ENCODE measurements at places on chromosomes 16 and 17.

GRCh38 chr17:11928436-11928835 lies 68.8 kb downstream of the ZNF18 start:
- DNase-seq = no peak

GRCh38 chr17:32894245-32894644 lies 17.3 kb upstream of the MYO1D start:
- DNase-seq = no peak

- no peak for DNase-seq
Measured at GRCh38 chr17:42333053-42333452, 44.8 kb downstream of the STAT5A start.

- no peak for DNase-seq
Measured at GRCh38 chr16:30005341-30006094, 5.3 kb downstream of the DOC2A start.

GRCh38 chr17:68955181-68955841 lies at the start of gene ABCA8:
TSS of gene ABCA8 (minus strand) at chr17:68955392. CDS start at chr17:68942034, 13,358 bp downstream.
- DNase-seq = no peak

GRCh38 chr17:44352828-44353671 lies 7.9 kb downstream of the GRN start:
- DNase-seq = no peak

- no peak for DNase-seq
Measured at GRCh38 chr17:75848523-75849278, 4.5 kb upstream of the UNC13D start.

GRCh38 chr16:49341706-49342105 lies 31.9 kb upstream of the C16orf78 start:
- DNase-seq = no peak

GRCh38 chr17:42392692-42393415 lies 4.6 kb upstream of the STAT3 start:
- DNase-seq = no peak

DNA sequence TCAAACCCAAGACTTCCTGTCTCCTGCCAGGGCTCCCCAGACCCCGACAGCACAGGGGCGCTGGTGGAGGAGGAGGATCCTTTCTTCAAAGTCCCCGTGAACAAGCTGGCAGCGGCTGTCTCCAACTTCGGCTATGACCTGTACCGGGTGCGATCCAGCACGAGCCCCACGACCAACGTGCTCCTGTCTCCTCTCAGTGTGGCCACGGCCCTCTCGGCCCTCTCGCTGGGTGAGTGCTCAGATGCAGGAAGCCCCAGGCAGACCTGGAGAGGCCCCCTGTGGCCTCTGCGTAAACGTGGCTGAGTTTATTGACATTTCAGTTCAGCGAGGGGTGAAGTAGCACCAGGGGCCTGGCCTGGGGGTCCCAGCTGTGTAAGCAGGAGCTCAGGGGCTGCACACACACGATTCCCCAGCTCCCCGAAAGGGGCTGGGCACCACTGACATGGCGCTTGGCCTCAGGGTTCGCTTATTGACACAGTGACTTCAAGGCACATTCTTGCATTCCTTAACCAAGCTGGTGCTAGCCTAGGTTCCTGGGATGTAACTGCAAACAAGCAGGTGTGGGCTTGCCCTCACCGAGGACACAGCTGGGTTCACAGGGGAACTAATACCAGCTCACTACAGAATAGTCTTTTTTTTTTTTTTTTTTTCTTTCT lies 8.1 kb downstream of the SERPINF1 start:
- no peak for DNase-seq

DNA sequence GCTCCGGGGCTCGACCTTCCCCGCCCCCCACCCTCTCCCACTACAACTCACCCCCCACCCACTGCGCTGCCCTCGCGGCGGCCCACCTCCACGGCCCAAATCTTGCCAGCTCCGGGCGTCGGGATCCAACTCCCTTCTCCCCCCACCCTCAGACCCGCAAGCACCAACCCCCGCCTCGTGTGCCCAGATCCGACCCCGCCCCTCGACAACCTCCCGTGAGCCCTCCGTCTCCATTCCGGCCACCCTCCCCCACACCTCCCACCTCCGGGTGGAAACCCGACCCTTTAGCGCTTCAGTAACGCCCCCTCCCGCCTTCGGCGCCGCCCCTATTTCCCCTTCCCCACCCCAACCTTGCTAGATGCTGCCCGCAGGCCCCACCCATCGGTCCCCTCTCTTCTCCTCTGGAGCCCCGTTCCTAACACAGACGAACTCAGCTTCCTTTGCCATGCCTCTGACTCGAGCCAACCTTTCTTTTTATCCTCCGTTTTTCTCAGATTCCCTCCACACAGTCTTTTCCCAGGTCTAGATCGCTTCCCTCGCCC lies 717 bp downstream of the UBE2Z start:
- peak; percentile 72 for DNase-seq

GRCh38 chr17:38449364-38449763 lies 21.1 kb downstream of the ARHGAP23 start:
- DNase-seq = no peak

GRCh38 chr16:77183137-77183536 lies 7.9 kb upstream of the MON1B start:
- no peak for DNase-seq

DNA sequence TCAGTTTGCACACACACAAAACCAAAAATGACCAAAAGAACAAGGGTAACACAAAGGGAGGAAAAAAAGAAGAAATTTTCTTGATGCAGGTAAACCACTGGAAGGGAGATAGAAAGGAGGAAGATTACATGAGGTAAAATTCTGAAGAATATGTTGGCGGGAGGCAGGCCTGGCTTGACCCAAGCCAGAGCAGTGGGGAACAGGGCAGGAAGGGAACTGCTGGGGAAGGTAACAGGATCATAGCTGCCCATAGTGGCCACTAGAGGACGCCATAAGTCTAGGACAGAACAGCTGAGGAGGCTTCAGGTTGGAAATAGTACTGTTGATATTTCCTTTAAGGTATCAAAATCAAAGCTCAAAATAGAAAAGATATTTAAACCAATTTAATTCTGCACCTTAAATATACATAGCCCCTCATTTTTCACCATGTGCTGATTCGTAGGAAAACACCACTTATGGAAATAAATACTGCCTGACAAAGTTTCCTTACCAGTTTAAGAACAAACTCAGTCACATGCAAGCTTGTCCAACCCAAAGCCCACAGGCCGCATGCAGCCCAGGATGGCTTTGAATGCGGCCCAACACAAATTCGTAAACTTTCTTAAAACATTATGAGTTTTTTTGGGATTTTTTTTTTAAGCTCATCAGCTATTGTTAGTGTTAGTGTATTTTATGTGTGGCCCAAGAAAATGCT lies 15.5 kb downstream of the VPS35 start:
- no peak for DNase-seq

- DNase-seq = no peak
Measured at GRCh38 chr17:43888548-43888947, 18.8 kb downstream of the MPP2 start.

- no peak for DNase-seq
Measured at GRCh38 chr16:54453871-54454270, 167.3 kb upstream of the IRX3 start.

DNA sequence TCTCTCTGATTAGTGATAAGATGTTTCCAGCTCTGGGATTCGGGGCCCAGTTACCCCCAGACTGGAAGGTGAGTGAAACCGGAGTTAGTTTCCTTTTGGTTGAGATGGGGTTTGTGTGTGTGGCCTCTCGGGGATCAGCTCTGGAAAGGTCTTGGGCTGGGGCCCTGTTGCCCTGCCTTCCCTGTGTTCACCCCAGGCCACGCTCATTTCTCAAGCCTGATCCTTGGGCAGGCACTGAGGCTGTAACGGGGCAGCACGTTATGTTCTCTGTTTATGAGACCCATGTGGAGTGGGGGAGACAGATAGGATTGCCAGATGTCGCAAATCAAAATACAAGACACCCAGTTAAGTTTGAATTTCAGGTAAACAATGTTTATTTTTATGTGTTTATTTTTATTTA lies 35.5 kb downstream of the CPNE2 start:
- DNase-seq = no peak

DNA sequence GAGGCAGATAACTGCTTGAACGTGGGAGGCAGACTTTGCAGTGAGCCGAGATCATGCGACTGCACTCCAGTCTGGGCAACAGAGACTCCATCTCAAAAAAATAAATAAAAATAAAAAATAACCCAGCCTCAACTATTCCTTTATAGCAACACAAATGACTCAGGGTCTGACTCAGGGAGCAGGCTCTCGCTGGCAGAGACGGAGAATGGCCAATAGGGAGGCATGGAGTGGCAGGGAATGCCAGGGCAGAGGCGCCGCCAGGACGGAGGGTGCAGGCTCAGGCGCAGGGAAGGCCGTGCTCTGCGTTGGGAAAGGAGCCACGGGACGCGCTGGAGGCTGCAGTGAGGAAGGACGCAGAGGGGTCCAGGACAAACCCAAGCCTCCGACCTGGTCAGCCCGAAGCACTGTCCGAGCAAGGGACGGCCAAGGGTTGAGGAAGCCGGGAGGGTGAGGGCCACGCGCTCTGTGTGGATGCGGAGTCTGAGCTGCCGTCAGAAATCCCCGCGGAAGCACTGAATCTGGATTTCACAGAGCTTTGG lies 40.3 kb downstream of the PKD1 start:
- DNase-seq = no peak

DNA sequence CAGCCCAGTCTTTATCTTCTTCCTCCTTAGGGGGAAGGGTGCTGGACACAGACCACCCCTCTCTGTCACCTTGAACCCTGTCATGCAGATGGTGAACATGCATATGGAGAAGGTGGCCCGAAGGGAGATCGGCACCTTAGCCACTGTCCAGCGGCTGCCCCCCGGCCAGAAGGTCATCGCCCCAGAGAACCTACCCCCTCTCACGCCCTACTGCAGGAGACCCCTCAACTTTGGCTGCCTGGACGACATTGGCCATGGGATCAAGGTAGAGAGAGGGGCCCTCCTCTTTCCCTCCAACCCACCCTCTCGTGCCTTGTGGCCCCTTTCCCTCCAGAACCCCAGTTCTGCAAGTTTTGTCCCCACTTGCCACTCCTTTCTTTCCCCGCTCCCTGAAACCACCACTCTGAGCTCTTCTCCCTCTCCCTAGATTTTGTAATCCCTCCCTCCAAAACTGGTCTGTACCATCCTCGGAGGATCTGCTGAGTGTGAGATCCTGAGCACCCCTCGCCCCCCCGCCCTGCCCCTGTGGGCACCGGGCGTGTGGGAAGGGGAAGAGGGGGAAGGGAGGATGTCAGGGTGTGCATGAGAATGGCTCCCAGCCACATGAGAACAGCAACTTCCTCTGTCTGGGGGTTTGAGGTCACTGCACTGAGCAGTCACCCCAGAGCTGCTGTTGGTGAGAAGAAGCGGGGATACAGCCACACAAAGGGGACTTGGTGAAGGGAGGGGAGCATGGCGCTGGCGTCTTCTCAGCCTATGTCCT lies 7.3 kb downstream of the ABI3 start:
- no peak for DNase-seq

- DNase-seq = no peak
Measured at GRCh38 chr17:80354336-80354735, 60.6 kb upstream of the ENDOV start.

GRCh38 chr17:81840826-81841778 lies 6.3 kb upstream of the PPP1R27 start:
- DNase-seq = no peak

DNA sequence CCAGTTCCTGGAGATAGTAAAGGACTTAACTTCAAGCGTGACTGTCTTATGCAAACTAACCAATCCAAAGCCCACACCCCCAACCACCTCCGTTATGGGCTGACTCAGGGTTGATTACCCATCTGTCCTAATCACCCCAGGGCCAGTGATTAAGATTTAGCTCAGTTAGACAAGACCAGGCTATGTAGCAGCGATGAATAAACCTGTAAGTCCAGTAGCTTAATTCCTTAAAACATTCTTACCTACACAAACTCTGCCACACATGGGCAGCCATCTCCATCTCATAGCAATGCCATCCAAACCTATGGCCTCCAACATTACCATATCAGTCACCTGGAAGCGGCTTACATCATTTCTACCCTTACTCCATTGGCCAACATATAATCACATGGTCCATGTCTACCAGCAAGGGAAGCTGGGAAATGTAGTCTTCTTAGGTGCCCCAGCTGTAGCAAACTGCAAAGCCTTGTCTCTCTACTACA lies 266.7 kb downstream of the SHISA9 start:
- peak; percentile 25 for DNase-seq

DNA sequence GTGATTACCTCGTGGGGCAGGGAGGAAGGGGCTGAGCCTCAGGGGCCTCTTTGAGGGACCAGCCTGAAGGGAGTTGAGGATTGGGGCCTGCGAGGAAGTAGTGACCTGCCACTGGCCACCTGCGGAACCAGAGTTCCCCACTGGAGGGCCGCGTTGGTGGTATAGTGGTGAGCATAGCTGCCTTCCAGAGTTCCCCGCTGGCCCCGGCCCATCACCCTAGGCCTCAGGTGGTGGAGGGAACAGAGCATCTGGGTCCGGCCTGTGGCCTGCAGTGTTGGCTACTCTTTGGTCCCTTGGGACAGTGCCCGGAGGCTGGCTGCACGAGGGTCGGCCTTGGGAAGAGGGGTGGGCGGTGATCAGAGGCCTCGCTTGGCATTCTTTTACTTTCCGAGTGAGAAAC lies 20.5 kb downstream of the MGAT5B start:
- no peak for DNase-seq

- DNase-seq = no peak
Measured at GRCh38 chr16:84062734-84063640, 20.4 kb upstream of the SLC38A8 start.

GRCh38 chr17:72407336-72407909 lies 286.6 kb downstream of the SOX9 start:
- no peak for DNase-seq

DNA sequence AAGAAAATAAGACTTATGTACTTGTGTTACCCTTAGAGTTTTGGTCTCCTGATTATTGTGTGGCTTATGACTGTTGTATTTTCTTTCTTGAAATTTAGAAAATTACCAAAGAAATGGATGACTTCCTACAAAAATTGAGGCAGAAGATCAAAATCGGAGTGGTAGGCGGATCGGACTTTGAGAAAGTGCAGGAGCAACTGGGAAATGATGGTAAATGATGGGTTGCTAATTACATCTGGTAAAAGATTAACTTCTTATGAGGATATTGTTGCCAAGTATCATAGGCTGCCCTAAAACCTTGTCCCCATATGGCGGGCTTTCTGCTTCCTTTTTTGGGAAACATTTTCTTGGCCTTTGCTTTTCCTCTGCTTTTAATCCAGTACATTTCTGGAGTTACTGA lies 4.1 kb downstream of the PMM2 start:
- DNase-seq = no peak

Measured in left renal cortex interstitium (tissue), 4 donors.